ENCODE measurements at places on chromosomes 5 and 9. TPM values are rescaled to one million over a fixed set of nuclear protein-coding genes. Genes with fewer than 3 reads are reported as not detected.

Gene TAF9
- total RNA-seq = 28.6 TPM

Gene CNTNAP3B
- total RNA-seq = 25.9 TPM

Gene CDH9
- not detected for total RNA-seq

Gene CDK9
- total RNA-seq = 131 TPM

Gene ATP10B
- 0.32 TPM for total RNA-seq

Gene FAM153A
- total RNA-seq = 1.0 TPM

Gene ENC1
- total RNA-seq = 4.8 TPM

Gene GPR151
- total RNA-seq = not detected

Gene NPR2
- total RNA-seq = 39.7 TPM

Gene SH3GL2
- total RNA-seq = not detected

Gene TMEM245
- total RNA-seq = 60.1 TPM

Gene PPP3R2
- not detected for total RNA-seq

Gene FGF1
- total RNA-seq = 24.4 TPM

Measured in aorta (tissue), 5 donors.